Posterior vena cava (tissue), 2 donors: ENCODE measurements at places on chromosomes 2 and 18. TPM values are rescaled to one million over a fixed set of nuclear protein-coding genes. Genes with fewer than 3 reads are reported as not detected.

- no peak for DNase-seq
Observed at GRCh38 chr2:53880756-53881155, 21.0 kb upstream of the GPR75 start.

DNA sequence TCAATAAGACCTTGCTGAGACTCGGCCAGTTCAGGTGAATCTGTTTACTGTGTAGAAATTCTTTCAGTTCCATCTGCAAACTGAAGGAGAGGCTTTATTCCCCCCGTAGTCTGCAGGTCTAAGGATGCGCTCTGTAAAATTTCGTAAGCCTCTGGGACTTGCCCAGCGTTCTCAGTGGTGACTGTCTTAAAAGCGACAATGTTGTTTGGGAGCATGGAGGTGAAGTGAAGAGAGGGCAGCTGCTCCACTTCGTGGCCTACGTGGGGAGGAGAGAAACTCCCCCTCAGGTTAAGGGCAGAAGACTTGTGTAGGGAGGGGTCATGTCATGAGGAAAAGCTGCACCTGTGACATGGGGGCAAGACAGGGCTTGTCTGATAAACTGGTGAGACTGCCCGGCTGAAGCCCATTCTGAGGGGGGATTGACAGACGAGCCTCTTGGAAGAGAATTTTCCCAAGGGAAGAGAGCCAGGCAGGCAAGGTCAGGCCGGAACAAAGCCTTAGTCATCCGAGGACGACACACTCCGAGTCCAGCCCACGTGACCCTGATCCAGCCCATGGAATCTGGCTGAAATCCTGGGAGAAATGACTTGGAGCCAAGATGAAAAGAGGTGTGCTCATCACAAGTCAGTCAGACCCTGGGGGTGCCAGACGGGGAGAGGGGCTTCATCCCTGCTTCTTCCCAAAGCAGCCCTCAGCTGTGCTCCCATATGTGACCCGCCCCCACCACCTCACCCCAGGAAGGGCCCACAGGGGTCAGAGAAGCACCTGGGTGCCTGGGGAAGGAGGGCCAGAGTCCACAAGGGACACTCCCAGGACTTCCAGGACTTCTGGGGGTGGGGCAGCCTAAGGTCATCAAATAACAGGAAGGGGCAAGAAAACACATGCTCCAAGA, 88.5 kb upstream of the SH3BP4 start:
- no peak for DNase-seq

- DNase-seq, result no peak
Observed at GRCh38 chr2:163205589-163206254, 367.2 kb upstream of the KCNH7 start.

DNA sequence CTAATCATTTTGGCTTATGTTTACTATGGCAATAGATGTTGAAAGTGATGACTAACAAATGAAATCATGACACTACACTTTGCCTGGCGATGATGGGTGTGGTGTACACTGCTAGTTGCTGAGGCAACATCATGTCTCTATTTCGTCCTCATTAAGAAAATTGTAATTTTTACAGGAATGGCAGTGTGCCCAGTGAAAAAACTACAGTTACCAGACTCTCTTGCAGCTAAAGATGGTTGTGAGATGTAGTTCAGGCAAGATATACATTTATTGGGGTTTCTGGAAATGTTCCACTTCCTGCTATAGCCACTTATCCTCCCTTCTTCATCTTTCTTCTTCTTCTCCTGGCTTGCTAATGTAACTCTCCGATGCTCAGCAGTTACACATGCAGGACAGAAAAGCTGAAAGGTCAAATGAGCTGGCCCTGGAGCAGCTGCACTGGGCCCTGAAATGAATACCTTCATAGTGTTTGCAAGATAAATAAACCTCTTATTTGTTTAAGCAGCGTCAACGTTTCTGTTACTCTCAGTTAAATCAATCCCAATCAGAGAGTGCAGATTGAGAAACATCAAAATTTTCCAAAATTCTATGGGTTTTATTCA, 46.0 kb downstream of the SOCS6 start:
- DNase-seq, result no peak

- DNase-seq, result no peak
Observed at GRCh38 chr2:202165945-202166344, 72.5 kb downstream of the SUMO1 start.

- no peak for DNase-seq
Observed at GRCh38 chr18:58385472-58385871, 243.4 kb downstream of the ALPK2 start.

- no peak for DNase-seq
Observed at GRCh38 chr2:106664669-106665068, 177.5 kb downstream of the CD8B2 start.

Gene SERPINB13
- total RNA-seq, result not detected

GRCh38 chr2:27959496-27959895, 69.0 kb downstream of the BABAM2 start:
- no peak for DNase-seq

GRCh38 chr2:16204251-16204650, 263.9 kb downstream of the MYCN start:
- no peak for DNase-seq

GRCh38 chr18:75321431-75321830, 106.1 kb downstream of the SMIM21 start:
- DNase-seq, result no peak

DNA sequence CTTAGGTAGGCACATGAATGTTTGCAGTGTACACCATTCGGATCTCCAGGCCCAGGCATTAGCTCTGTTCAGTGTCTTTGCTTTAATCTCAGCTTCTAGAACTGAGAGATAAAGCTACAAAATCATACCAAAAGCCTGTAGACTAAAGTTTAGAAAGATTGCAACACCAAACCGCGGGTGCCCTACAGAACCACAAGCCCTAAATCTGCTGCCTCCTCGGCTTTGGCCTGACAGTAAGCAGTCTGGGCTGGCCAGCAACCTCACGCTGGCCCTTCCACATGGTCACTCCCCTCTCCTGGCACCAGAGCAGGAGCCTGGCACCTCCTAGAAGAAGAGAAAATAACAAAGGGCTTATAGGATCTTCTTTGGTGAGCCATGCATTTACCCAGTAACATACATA, 8.9 kb upstream of the OSR1 start:
- DNase-seq, result no peak

DNA sequence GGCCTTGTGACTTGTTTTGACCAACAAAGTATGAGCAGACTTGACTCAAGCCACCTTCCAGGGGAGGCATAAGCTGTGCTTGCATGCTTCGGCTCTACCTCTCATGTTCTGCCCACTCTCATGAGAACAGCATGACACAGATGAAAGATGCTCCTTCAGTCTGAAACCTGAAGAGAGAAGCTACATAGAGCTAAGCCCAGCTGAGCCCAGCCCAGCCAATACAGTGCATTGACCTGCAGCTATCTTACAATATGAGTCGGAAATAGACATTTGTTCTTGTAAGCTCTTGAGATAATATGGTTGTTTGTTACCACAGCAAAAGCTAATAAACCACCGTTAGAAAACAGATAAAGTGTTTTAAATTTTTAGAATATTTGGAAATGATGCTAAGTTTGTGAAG, 426.7 kb upstream of the PKDCC start:
- no peak for DNase-seq

Gene APCDD1
- 13.9 TPM for total RNA-seq
